Substantia nigra (tissue), 51 donors: ENCODE measurements at places on chromosomes 5 and 9.

- no peak for DNase-seq
Measured at GRCh38 chr5:176770431-176770830, 39.9 kb upstream of the UNC5A start.

DNA sequence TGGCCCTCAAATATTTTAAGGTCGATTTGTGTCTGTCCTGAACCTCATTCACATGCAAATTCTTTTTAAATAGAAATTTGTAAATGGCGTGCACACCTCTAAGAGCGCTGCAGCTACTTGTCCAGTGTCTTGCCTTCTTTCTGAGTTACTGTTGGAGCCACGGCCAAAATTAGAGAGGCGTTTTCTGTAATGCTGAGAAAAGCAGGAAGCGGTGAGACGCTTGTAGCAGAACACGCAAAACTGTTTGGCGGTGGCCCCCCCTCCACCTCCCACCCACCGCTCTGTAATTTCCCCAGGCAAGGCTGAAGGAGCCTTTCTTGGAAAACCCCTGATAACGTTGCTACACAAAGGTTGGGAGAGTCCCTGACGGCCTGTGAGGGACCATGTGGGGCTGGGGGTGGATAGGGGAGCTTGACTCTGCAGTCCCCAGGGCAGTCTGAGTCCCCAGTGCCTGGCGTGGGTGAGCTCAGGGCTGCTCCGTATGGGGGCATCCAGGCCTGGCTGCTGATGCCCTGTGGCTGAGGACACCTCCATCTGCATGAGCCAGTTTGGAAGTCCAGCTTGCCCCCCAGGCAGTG lies 96.5 kb downstream of the GADD45G start:
- no peak for DNase-seq

DNA sequence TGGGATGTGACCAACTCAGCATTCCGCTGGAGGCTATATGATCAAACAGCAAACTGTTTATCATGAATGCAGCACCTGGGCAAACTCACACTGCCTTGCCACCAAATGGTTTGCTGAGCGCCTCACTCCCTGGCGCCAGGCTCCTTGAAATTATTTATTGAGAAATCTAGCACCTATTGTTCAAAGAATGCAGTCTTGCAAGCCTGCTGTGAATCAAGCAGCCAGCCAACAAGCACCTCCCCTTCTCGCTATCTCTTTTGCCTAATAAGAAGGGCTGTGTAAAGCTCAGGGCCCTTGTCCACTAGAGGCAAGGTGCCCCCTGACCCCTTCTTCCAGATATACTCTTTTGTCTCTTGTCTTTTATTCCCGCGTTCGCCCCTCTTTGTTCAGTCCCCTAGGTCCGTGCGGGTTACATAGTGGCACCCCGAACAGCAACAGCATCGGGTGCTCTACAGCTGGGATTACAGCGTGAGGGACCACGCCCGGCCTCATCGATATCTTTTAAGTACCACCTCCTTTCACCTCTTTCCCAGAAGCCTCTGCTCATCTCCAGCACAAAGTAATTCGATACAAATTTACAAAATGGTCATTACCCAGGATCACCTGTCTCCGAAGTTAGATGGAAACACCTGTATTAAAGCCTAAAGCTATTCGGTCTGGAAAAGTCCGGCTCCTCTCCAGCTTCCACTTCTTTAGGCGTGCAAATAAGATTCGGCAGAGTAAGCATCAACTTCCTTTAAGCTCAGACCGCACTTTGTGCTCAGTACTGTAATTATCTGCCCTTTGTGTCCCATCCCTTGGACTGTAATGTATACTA lies 896 bp downstream of the RIGI start:
- DNase-seq, result peak; percentile 10

GRCh38 chr5:56761151-56761885 lies 54.0 kb upstream of the MAP3K1 start:
- DNase-seq, result no peak

- no peak for DNase-seq
Measured at GRCh38 chr5:135830876-135831275, 3.6 kb upstream of the SLC25A48 start.

- no peak for DNase-seq
Measured at GRCh38 chr9:12748016-12748415, 26.8 kb upstream of the LURAP1L start.

- no peak for DNase-seq
Measured at GRCh38 chr5:139592289-139592688, 31.1 kb downstream of the UBE2D2 start.

- no peak for DNase-seq
Measured at GRCh38 chr5:180860273-180860886, 696 bp downstream of the ZFP62 start.

GRCh38 chr5:95725937-95726810 lies 5.0 kb upstream of the RHOBTB3 start:
- DNase-seq, result no peak

GRCh38 chr9:133945314-133945975 lies 46.7 kb downstream of the VAV2 start:
- DNase-seq, result no peak

DNA sequence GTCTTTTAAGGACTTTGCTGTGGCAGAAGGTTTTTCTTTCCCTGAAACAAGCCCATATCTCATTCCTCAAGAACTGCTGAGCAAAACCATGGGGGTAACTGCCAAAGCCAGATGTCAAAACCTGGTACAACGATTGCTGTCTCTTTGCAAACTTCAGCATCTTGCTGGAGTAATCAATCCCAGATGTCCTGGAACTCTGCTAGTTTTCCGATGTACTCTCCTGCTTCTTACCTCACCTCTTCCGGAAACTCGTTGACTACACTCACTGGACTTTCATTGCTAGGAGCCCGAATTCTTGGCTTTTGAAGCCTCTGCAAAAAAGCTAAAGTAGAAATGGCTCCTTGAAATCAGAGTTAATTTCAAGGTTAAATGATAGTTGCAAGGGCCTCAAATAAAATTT lies 23.3 kb downstream of the RAD1 start:
- DNase-seq, result no peak

- no peak for DNase-seq
Measured at GRCh38 chr9:75186767-75187380, 98.6 kb downstream of the OSTF1 start.

DNA sequence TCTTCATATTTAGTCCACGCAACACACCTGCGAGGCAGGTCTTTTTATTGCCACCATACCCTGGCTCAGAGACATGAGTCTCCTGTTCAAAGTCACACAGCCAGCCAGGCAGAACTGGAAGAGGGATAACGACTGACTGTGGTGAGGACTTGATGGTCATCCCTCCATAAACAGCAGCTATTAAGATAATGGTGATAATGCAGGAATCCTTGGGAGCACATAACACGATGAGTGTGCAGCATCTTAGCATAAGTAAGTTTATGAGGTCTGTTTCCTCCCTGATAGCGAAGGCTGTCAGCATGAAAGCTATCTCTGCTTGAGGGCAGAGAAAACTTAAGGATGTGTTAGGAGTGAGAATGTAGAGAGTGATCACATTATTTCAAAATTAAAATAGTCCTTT lies 30.9 kb downstream of the KCTD16 start:
- no peak for DNase-seq

DNA sequence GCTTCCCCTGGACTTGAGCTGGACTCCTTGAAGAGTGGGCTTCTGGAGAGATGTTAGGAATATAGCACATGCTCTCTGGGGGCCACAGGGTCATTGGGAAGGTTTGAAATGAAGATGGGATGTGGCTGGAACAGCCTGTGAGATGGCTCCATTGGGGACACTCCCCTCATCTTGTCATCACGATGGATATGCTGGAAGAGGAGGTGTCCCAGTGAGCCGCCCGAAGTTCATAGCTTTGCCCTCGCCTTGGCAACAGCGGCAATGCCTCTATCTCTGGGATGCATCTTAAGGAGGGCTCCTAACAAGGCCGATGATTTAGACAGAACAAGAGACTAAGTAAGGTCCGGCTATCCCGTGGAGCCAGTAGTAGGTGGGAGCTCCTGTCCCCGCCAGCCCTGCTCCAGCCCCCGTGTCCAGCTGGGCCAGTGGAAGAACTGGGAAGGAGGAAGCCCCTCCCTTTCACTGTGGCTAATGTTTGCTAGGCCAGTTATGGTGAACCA lies 23.9 kb downstream of the AMBP start:
- no peak for DNase-seq

DNA sequence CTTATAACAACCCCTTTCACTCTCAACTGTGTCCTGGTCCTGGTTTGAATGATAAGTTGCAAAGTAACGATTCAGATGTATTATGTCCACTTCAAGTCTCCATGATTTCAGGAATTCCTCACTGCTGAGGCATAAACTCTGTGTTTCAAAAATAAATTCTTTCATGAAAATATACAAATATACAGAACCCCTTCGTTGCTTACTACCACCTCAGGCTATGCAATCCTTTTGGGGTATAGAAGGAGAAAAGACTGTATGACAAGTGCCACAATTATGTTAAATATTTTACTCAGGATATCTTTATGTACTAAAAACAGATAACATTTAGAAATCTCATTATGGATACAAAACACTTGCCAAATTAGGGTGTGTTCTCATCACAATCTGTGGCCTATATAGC lies 190.7 kb downstream of the KCTD16 start:
- DNase-seq, result no peak

DNA sequence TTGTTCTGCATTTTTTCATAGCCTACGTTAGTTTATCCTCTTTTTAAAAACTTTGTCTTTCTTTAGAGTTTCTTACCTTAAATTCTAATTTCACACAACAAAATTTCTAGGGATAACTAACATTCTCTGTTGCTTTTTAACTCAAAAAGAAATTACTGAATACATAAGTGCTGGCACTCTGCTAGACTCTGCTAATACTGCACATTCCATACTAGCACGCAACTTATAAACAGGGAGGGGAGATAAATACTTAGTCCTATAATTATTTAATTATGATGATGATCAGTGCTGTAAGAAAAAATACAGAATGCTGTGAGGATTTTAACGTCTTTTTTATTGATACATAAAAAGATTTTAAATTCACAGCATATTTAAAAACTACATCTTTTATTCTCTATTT lies 25.1 kb downstream of the RNF145 start:
- DNase-seq, result no peak

GRCh38 chr5:16935231-16936149 lies 598 bp downstream of the MYO10 start:
- DNase-seq, result peak; percentile 31

GRCh38 chr5:140207250-140207964 lies 32.4 kb downstream of the CYSTM1 start:
- no peak for DNase-seq

GRCh38 chr5:131394128-131394527 lies 130.3 kb downstream of the CDC42SE2 start:
- no peak for DNase-seq

- no peak for DNase-seq
Measured at GRCh38 chr5:110032376-110032775, 342.6 kb downstream of the MAN2A1 start.

DNA sequence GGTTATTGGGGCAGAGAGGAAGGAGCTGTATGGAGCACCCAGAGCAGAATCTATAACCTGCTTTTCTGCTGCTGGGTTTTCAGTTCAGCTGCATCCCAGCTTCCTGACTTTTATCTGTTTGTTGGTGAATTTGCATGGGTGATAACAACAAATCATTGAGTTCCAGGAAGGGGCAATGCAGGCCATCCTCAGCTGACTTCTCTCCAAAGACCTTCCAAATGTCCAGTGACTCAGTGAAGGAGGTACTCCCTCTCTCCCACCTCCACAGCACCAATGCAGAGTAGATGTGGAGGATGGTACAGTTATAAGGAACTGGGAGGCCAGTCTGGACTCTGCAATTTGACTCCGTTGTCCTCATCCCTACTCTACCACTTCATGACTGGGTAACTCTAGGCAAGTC lies 1.6 kb upstream of the TXN start:
- no peak for DNase-seq

DNA sequence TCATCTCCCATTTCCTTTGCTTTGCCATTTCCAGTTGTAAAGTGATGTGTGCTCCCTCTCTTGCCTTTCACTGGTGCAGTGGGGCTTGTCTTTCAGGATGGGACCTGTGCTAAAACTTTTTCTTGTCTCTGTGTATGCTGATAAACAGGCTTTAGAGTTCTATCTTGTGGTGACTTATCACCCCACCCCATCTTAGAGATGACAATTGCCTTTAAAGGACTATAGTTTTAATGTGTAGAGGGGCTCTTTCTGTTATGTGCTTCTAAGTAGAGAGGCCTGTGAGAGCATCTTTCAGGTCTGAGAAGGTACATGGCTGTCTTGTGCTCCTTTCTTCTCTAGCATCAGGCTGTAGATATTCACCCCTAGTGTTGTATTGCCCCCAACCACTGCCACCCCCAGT lies 21.9 kb downstream of the MAN2A1 start:
- DNase-seq, result no peak

DNA sequence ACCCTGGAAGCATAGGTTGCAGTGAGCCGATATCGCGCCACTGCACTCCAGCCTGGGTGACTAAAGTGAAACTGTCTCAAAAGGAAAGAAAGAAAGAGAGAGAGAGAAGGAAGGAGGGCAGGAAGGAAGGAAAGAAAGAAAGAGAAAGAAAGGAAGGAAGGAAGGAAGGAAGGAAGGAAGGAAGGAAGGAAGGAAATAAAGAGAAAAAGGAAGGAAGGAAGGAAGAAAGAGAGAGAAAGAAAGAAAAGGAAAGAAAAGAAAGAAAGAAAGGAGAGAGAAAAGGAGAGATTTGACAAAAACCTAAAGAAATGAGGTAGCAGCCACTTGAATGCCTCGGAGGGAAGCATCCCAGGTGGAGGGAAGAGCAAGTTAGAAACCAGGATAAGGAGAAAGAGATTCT lies 44.6 kb downstream of the MSX2 start:
- no peak for DNase-seq

GRCh38 chr9:126700296-126700695 lies 86.6 kb downstream of the LMX1B start:
- DNase-seq, result no peak

DNA sequence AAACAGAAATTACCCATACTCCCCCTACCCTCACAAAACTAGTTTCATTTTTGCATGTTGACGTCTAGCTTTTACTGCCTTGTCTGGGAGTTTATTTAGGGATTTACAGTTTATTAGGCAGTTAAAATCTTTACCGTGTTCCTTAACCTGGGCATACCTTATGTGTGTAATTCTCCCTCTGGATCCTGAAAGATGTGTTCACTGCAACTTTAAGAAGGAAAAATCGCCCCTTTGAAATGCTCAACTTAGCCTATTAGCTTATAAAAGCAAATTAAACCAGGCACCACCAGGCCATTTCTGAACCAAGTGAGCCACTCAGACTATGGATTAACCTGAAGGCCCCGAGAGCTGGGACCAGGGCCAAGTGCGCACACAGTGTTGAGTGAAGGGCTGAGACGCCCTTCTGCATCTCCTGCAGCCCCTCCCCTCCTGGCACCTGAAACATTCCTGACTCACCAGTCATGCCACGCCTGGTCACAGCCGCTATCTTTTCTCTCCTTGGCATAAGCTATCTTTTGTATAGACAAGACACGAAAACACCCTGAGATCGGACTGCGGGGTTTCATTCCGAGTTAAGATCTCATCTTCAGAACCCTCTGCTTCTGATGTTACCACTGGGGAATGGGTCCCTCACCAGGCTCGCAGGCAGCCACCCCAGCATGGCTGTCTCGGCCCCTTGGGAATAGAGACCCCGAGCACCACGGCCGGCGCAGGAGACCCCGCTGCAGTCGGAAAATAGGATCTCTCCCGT lies 111.9 kb downstream of the ROR2 start:
- no peak for DNase-seq

GRCh38 chr5:112434641-112435040 lies 15.6 kb upstream of the EPB41L4A start:
- no peak for DNase-seq

GRCh38 chr9:134501761-134502265 lies 139.8 kb upstream of the COL5A1 start:
- no peak for DNase-seq

- DNase-seq, result no peak
Measured at GRCh38 chr9:116414374-116414773, 260.8 kb downstream of the PAPPA start.

- DNase-seq, result no peak
Measured at GRCh38 chr9:113508111-113508749, 44.7 kb downstream of the RGS3 start.

- no peak for DNase-seq
Measured at GRCh38 chr9:116700882-116701865, 14.1 kb downstream of the TRIM32 start.
